ENCODE measurements at places on chromosomes 4 and X.

- DNase-seq, result no peak
Observed at GRCh38 chrX:131739823-131740222, 195.9 kb downstream of the OR13H1 start.

DNA sequence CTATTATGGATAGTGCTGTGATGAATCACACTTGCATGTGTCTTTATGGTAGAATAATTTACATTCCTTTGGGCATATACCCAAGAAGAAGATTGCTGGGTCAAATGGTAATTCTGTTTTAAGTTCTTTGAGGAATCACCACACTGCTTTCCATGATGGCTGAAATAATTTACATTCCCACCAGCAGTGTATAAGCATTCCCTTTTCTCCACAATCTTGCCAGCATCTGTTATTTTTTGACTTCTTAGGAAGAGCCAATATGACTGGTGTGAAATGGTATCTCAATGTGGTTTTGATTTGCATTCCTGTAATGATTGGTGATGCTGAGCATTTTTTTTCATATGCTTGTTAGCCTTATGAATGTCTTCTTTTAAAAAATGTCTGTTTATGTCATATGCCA lies 1120.2 kb downstream of the ARAP2 start:
- DNase-seq, result no peak

DNA sequence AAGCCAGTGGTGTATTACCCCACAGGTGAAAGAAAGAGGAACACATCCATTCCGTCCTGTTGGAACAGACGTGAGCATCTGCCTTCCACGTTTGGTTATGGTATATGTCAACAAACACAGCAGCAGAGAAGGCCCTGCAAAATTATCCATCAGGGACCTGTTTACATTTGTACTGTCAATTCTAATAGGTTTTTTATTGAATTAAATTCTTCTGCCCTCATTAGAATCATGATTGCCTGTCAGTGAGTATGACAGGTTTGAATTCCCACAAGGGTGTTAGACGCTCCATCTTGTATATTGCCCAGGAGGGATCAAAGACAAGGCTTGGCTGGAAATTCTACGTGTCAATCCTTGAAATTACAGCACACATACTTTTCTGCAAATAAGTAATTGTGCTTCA lies 339.9 kb upstream of the NOCT start:
- DNase-seq, result no peak

- no peak for DNase-seq
Observed at GRCh38 chrX:63652086-63652765, 132.8 kb downstream of the ARHGEF9 start.

- no peak for DNase-seq
Observed at GRCh38 chr4:37740546-37740945, 54.4 kb upstream of the RELL1 start.

GRCh38 chr4:174369985-174370384 lies 86.3 kb downstream of the CEP44 start:
- no peak for DNase-seq

DNA sequence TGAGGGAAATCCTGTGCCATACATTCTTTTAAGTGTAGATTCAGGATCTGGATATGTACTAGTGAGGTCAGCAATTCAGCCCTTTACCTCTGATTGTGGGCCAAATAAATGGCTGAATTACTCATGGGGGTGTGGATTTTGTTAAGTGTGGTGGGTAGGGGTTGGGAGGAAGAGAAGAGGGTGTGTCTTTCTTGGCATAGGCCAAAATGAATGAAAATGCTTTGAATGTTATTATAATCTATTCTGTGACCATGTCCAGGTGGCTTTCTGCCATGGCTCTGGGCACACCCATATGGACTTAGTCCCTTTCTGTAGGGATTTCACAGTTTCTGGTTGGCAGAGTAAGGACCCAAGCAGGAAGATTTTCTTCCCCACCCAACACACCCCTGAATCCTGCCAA lies 244.3 kb downstream of the CBR4 start:
- DNase-seq, result no peak

- DNase-seq, result no peak
Observed at GRCh38 chr4:111630705-111631104, 514.5 kb upstream of the FAM241A start.

DNA sequence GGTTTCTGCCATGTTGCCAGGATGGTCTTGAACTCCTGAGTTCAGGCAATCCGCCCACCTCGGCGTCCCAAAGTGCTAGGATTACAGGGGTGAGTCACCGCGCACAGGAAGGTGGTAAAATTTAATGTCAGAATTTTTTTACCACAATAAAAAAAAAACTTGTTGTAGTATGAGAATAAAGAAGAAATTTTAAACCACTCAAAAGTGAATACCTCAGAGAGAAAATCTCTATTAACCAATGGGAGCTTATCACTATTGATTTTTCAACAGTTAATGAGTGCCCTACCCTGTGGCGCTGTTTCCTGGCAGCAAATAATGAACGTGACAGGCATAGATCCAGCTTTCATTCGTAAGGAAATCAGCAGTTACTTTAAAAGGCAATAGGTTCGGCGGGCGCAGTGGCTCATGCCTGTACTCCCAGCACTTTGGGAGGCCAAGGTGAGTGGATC lies 32.7 kb upstream of the SLC25A4 start:
- no peak for DNase-seq

DNA sequence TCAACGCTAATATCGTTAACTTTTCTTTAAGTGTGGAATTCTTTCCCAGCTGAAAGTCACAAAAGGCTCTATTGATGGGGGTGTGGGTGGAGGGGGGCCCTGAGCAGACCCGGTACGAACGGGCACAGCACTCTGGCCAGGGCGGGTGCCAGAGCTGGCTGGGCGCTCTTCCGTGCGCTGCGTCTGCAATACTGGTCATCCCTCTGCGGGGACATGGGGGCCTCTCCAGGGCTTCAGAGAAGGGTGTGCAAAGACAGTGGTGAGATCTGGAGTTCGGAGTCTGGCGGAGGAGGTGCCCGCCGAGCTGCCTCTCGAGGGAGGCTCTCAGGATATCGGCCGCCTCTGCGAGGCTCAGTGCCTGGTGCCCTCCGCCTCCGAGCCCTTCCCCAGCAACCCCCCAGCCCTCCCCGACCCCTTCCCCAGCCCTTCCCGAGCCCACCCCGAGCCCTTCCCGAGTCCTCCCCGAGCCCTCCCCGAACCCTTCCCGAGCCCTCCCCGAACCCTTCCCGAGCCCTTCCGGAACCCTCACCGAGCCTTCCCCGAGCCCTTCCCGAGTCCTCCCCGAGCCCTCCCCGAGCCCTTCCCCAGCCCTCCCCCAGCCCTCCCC lies 34.3 kb downstream of the FGFRL1 start:
- DNase-seq, result no peak

- DNase-seq, result no peak
Observed at GRCh38 chrX:82141942-82142341, 940.0 kb downstream of the SH3BGRL start.

DNA sequence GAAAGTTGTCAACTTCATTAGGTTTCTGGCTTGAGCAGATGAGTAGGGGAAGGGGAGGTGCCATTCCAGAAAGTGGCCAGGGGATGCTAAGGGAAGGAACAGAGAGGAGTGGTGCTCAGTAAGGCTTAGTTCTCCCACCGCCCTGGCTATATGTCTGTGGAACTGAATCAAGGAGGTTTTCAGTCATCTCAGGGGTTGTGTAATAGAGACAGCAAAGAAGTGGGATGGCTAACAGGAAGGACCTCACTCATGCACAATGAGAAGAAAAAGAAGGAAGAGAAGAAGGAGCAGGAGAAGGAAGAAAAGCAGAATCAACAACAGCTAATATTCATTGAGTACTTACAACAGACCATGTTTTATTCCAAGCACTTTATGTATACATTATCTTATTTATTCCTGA lies 368.7 kb downstream of the MID1IP1 start:
- no peak for DNase-seq

GRCh38 chr4:90443231-90443630 lies 316.0 kb downstream of the CCSER1 start:
- DNase-seq, result no peak

DNA sequence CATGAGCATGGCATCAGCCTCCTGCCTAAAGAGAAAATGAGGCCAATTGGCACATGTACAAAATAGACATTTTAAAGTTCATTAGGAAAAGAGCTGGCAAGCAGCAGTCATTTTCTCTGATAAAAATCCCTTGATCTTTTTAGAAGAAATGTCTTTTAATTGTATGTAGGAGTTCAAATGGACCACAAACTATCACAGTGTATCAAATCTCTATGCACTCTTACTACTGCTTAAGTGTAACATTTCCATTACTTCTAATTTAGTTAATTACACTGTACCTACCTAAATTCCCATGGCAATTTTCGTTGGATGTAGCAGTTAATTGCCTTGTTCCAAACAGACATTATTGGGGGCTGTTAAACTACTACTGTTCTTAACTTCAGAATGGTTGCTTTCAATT lies 233.7 kb upstream of the TECRL start:
- DNase-seq, result no peak

DNA sequence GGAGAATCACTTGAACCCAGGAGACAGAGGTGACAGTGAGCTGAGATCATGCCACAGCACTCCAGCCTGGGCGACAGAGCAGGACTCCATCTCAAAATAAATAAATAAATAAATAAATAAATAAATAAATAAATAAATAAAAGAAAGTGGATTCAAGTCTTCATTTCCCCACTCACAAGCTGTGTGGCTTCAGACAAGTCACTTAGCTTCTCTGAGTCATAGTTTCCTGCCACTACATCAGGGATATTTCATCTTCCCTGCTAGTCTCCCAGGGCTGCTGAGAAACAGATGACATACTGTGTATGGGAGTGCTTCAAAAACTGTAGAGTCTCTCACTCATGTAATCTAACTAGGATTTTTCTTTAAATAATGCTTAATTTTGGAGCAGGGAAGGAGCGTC lies 37.2 kb downstream of the TBC1D9 start:
- DNase-seq, result no peak

DNA sequence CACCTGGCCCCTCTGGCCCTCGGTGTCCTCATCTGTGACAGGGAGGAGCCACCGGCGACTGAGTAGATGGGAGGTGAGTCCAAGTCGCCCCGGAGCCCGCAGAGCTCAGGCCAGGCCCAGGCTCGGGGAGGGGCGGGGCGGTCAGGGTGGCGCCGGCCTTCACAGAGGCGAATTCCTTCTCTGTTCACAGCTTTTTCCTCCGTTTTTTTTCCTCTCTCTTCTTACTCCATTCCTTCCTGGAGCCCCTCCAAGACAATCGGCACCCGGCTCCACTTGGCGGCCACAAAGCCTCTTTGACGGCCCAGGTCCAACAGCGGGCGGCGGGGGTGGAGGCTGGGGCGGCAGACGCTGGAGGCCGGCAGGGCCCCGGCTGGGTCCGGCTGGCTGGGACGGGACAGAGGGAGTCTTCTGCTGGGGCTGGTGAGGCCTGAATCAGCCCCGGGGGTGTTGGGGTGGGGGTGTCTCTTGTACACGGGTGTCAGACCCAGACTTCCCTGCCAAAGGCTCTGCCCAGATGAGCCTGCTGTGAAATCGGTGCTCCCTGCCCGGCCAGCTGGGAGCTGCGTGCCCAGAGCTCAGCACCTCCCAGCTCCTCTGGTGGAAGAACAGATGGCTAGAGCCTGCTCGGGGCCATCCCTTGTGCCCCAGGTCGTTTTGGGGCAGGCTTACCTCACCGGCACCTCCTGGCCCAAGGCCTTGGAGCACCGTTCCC lies 22.6 kb downstream of the FGFRL1 start:
- no peak for DNase-seq

DNA sequence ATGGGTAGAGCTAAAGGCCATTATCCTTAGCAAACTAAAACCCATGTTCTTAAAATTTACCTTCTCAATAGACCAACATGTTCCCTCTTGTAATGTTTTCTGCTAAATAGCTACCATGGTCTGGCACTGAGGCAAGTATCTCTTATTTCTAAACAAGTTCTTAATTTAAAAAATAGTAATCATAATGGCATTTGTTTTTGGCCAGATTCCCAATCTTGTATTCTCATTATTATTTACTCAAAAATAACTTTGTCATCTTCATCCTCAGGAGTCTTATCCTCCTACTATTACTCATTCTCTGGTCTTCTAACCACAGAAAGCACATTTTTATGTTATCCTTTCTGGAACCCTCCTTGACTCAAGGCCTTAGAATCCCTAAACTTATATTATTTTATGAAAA lies 931.2 kb downstream of the CCSER1 start:
- no peak for DNase-seq

- no peak for DNase-seq
Observed at GRCh38 chr4:41693629-41694028, 54.9 kb downstream of the PHOX2B start.

GRCh38 chrX:133604801-133605200 lies 189.5 kb upstream of the GPC4 start:
- DNase-seq, result no peak

DNA sequence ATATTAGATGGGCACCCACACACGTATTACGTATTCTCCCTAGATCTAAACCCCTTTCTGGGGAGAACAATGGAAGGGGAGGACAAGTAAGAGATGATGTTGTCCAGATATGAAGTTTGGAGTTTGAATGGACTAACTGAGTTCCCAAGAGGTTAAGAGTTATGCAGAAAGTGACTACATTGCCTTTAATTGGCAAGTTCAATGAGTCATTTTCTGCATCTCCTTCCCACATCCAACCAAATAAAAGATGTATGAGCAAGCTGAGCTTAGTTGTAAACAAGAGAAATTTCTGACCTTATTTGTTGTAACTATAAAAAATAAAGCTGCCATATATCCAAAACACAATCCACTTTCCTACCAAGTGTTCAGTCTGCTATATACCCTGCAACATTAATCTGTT lies 50.5 kb downstream of the TIGD2 start:
- DNase-seq, result no peak

DNA sequence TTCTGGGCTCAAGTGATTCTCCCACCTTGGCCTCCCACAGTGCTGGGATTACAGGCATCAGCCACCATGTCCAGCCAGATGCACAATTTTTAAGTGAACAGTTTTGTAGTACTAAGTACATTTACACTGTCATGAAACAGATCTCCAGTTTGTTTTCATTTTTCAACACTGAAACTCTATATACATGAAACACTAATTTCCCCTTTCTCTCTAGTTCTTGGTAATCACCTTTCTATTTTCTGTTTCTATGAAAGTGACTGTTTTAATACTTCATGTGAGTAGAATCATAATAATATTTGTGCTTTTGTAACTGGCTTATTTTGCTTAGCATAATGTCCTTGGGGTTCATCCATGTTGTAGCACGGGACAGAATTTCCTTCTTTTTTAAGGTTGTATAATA lies 237.4 kb downstream of the CAMK2D start:
- no peak for DNase-seq

- no peak for DNase-seq
Observed at GRCh38 chr4:157072002-157072401, 3.9 kb upstream of the GLRB start.

GRCh38 chr4:100386270-100386669 lies 131.6 kb downstream of the EMCN start:
- no peak for DNase-seq

- no peak for DNase-seq
Observed at GRCh38 chr4:75514949-75515612, 808 bp downstream of the THAP6 start.

GRCh38 chr4:77007358-77008230 lies 58.0 kb downstream of the SEPTIN11 start:
- DNase-seq, result no peak

GRCh38 chr4:74085669-74086068 lies 13.3 kb downstream of the CXCL2 start:
- DNase-seq, result no peak

- DNase-seq, result no peak
Observed at GRCh38 chr4:30642567-30642966, 77.6 kb upstream of the PCDH7 start.

GRCh38 chr4:77843628-77844027 lies 19.0 kb upstream of the MRPL1 start:
- DNase-seq, result no peak

- DNase-seq, result no peak
Observed at GRCh38 chrX:40912576-40912975, 172.7 kb upstream of the USP9X start.

- no peak for DNase-seq
Observed at GRCh38 chr4:87734936-87735335, 64.4 kb upstream of the IBSP start.

Measured in thymus (tissue), 14 donors.